ENCODE measurements at places on chromosomes 2 and 18.

GRCh38 chr18:45650321-45650720, 35.0 kb downstream of the SLC14A2 start:
- DNase-seq: no peak

DNA sequence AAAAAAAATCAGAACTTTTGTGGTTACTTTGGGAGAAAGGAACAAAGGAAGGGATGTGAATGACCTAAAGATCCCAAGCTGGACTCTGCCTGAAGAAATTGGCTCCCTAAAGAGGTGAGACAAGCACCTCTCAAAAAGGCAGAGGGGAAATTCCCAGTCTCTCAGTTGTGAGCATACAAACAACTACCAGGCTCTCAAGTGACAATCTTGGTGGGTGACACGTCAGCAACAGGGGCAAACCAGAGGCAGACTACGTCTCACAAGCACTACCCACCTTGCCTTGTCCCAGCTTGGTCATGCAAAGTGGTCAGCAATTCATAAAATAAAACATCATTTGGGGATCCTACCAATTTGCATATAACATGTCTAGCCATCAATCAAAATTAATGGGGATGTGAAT, 24.3 kb upstream of the LRATD1 start:
- no peak for DNase-seq

DNA sequence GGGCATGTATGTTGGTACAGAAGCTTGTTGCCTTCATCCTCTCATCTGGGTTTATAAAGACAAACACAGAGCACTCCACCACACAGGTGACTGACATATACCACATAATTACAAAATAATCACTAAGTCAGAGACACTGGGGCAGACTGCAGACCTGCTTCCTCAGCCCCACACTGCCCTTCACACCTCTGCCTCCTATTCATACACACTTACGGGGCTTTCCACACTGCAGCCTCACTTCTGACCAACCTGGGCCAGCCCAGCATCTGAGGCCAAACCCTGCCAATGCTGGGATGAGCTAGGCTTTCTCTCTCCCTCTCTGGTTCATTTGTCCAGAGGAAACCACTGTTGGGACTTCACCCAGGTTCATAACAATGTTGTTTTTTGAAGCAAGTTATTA, 4.5 kb downstream of the EMX1 start:
- DNase-seq: peak; percentile 20

DNA sequence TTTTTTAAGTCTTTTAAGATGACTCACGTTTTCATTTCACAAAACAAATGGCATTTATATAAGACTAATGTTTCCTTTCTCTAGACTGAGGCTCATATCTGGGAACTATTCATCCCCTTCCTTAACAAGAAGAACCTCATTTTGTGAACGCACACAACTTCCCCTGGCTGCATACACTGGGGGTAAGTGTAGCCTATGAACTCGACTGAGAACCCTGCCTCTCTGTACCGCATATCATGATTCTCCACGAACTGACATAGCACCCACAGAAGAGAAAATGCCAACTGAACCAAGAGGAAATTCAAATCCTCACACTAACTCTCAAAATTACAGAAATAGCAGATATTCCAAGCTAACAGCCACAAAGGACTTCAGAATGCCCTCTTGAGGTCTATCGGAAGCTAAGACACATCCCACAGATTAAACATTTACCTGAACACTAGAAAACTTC, 236.7 kb downstream of the TCF4 start:
- no peak for DNase-seq

GRCh38 chr2:235468978-235469655, 24.7 kb upstream of the AGAP1 start:
- DNase-seq: peak; percentile 69

GRCh38 chr2:72104821-72105588, 42.7 kb downstream of the CYP26B1 start:
- DNase-seq: peak; percentile 60

- no peak for DNase-seq
Measured at GRCh38 chr2:18721038-18721922, 131.9 kb upstream of the NT5C1B start.

GRCh38 chr18:9661564-9661963, 46.5 kb upstream of the RAB31 start:
- DNase-seq: no peak

GRCh38 chr2:216920143-216920876, 60.4 kb upstream of the TNP1 start:
- DNase-seq: no peak

GRCh38 chr2:239002591-239002953, 154.7 kb downstream of the TWIST2 start:
- no peak for DNase-seq

- peak; percentile 46 for DNase-seq
Measured at GRCh38 chr2:10475811-10476660, 27.9 kb upstream of the ODC1 start.

GRCh38 chr18:74498712-74499627, 2.8 kb downstream of the CNDP2 start:
- peak; percentile 59 for DNase-seq

DNA sequence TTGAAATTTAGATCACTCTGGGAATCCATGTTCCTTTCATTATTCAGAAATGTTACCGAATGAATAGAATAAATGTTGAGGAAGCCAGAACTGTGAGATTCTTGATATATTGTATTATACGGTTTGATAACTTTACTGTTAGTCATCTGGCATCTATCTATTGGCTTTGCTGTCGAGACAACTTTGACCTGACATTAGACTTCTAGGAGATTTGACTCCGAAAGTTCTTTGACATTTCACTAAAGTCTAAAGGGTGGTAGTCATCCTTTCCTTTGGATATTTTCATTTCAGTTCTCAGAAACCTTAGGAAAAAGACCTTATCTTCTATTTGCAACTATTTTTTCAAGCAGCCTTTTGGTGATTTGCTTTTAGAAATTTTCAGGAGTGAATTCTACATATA, 1.9 kb downstream of the BMPR2 start:
- DNase-seq: no peak

- DNase-seq: no peak
Measured at GRCh38 chr18:59810735-59811520, 88.9 kb upstream of the PMAIP1 start.

DNA sequence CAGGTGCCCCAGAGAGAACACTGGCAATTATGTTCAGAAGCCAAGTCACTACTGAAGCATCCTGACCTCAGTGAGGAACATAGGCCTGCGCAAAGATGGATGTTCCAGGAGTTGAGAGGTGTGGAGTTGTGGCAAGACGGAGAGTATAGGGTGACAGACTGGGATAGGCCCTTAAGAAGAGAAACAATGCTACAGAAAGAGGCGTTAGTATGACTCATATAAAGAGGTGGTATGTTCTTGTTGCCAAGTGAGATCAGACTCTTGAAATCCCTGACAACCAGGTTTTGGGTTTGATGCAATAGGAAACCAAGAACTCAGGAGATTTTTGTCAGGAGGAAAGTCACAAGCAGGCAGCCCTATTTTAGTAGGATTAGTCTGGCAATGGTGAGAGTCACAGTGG, 185.6 kb downstream of the RIT2 start:
- DNase-seq: no peak

GRCh38 chr2:128447538-128447995, 128.9 kb upstream of the HS6ST1 start:
- no peak for DNase-seq

DNA sequence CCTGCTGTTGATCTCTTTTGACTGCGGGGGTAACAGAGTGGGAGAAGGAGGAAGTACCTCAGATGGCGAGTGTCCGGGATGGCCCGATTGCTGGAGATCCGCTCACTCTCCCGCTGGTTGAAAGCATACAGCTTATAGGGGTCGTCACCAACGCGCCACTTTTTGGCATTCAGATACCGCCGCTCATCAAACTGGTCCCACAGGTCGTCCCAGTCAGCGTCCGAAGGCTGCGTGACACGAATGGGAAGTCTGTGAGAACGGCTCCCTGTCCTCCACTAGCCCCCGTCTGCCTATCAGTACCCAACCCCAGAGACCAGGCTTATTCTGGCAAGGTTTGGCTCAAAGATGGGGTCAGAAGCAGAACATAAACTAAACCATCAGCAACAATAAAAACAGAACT, 145.5 kb downstream of the GALNT14 start:
- no peak for DNase-seq

DNA sequence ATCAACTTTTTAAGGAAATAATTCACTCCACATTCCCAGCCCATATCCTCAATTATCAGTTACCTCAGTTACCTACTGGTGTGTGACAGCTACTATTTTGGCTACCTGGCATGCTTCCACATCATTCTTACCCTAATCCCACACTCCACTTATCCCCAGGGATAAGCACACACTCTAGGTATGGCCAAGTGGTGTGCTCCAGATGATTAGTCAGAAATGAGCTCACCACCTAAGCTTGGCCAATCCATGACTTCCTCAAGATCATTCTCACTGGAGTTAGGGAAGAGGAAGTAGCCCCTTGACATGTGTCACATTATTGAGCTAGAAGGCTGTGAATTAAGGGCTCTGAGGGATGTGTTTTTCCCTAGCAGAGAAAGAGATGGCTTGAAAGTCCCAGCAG, 20.9 kb upstream of the SMAD4 start:
- DNase-seq: no peak

Measured in sigmoid colon (tissue), 7 donors.